ENCODE measurements at places on chromosomes 7 and 10.

- no peaks in the 10 kb centered on the region for H3K27me3 ChIP-seq
- DNase-seq: no peak
- H3K4me1 ChIP-seq: no peaks in the 10 kb centered on the region
- H3K27ac ChIP-seq: no peak overlapping the region
Measured at GRCh38 chr10:3439183-3439582, 266.6 kb upstream of the PITRM1 start.

GRCh38 chr10:51846856-51847506, 147.6 kb upstream of the CSTF2T start:
- no peaks in the 10 kb centered on the region for H3K4me1 ChIP-seq
- H3K4me3 ChIP-seq: no peak overlapping the region
- no peak overlapping the region for H3K27ac ChIP-seq
- no peaks in the 10 kb centered on the region for H3K36me3 ChIP-seq
- no peaks in the 10 kb centered on the region for H3K27me3 ChIP-seq
- no peak for DNase-seq

DNA sequence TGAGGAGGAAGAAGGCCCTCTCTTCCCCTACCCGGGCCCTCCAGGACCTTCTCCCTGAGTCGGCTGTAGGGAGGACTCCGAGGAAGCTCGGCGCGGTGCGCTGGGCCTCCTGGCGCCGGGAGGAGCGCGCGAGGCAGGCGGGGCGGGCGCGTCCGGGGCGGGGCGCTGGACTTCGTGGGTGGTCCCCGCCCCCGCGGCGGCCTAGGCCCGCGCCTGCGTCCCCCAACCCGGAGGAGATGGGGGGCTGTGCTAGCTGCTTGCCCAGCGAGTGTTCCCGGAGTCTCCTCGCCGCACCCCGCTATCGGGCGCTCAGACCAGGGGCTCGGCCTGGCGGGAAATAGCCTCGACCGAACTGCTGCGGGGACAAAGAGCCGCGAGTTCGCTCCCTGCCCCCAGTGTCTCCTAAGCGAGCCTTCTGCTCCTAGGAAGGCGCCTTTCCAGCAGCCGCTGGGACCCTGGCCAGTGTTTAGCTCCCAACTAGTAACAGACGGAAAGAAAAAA, 19.2 kb upstream of the SMO start:
- peaks cover 26% of the 10 kb centered on the region for H3K4me1 ChIP-seq
- no peaks in the 10 kb centered on the region for H3K27me3 ChIP-seq
- peak overlapping the region; percentile 39 for H3K4me3 ChIP-seq
- DNase-seq: peak; percentile 77

GRCh38 chr10:70622981-70623844, 20.7 kb upstream of the PRF1 start:
- no peaks in the 10 kb centered on the region for H3K27me3 ChIP-seq
- H3K4me3 ChIP-seq: no peak overlapping the region
- H3K36me3 ChIP-seq: no peaks in the 10 kb centered on the region

- peaks cover 45% of the 10 kb centered on the region for H3K4me1 ChIP-seq
- H3K4me3 ChIP-seq: peak overlapping the region; percentile 95
- DNase-seq: peak; percentile 94
- H3K27ac ChIP-seq: peak overlapping the region; percentile 99
Measured at GRCh38 chr7:76303202-76304147, 1.0 kb downstream of the HSPB1 start.

DNA sequence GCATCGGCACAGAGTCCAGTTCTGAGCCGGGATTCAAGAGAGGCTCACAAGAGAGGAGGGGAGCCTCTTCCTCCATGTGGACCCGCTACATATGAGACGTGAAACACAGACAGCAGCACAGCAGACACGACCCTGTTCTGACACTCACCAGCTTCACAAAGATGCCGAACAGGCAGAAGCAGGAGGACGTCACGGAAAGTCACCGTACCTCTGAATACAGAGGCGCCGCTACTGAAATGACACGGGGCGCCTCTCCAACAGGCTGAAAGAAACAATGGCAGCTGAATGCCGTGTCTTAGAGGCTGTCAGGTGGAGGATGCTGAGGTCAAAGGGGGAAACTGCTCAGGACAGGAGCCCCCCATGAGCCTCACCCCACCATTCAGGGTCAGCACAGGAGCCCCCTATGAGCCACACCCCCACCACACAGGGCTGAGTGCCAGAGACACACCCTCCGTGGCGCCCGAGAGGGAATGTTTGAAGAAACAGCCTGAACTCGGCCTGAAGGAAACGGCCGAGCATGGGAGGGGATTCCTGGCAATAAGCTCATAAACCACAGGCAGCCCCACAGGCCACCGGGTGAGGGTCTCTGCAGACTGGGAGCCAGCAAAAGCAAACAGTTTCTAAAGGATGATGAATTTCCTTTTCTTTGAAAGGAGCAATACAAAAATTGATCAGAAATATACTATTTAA, 510.3 kb downstream of the PTPRN2 start:
- no peak for DNase-seq
- H3K36me3 ChIP-seq: no peaks in the 10 kb centered on the region
- H3K4me1 ChIP-seq: no peaks in the 10 kb centered on the region
- no peaks in the 10 kb centered on the region for H3K27me3 ChIP-seq
- H3K27ac ChIP-seq: no peak overlapping the region

All from sigmoid colon (tissue), 7 donors.